ENCODE measurements at places on chromosomes 13 and 19.

DNA sequence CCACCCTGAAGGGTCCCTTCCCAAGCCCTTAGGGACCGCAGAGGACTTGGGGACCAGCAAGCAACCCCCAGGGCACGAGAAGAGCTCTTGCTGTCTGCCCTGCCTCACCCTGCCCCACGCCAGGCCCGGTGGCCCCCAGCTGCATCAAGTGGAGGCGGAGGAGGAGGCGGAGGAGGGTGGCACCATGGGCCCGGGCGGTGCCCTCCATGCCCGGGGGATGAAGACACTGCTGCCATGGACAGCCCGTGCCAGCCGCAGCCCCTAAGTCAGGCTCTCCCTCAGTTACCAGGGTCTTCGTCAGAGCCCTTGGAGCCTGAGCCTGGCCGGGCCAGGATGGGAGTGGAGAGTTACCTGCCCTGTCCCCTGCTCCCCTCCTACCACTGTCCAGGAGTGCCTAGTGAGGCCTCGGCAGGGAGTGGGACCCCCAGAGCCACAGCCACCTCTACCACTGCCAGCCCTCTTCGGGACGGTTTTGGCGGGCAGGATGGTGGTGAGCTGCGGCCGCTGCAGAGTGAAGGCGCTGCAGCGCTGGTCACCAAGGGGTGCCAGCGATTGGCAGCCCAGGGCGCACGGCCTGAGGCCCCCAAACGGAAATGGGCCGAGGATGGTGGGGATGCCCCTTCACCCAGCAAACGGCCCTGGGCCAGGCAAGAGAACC lies 1.5 kb downstream of the EGLN2 start:
- no peak for DNase-seq

DNA sequence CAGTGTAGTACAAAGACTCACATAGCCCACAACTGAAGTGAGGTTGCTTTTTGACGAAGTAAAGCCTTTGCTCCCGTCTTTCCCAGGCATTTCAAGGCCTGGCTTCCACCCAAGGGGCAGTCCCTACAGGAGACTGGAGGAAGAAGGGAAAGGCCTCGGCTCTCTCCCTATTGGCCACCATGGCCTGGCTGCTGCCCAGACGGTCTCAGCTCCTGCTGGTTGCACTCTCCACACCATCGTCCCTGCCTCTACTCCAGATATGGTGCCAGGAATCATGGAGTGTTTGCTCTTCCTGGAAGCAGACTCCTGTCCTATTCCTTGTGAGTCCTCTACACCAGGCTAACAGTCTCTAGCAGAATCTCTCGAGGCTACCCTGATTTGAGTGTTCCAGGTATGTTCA lies 124.1 kb upstream of the UQCRFS1 start:
- no peak for DNase-seq

DNA sequence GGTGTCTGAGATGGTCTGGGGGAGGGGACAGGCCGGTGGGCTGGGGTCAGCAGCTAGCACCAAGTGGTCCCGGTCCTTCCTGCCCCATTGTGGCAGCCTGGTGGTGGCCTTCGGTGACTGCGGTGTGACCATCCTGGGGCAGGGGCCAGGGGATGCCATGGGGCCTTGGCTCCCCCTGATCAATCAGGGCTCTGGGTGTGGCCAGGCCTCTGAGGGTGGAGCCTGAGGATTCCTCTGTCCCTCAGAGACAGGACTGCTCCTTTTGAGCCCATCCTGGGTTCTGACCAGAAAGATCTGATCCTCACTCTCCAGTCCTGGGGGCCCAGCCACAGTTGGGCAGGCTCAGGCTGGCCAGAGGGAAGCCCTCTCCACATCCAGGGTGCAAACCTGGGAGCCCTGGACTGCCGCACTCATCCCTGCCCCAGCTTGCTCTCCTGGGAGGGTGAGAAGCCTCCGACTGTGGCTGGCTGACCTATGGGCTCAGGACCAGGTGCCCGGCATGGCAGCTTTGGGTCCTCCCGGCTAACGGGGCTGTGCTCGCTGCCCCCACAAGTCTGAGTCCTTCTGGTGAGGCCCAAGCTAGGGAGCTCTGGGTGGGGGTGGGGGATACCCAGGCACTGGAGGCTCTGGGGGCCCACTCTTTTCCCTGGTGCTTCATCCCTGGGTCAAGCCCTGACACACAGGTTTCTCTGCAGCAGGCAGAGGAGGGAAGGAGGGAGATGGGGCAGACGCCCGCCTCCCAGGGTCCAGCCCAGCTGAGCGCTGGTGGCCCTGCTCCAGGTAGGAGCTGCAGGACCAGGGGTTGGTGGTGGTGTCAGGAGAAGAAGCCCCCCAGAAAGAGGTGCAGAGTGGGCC lies 59.5 kb downstream of the IER2 start:
- DNase-seq, result no peak

GRCh38 chr19:18438331-18439024 lies 545 bp upstream of the ISYNA1 start:
- DNase-seq, result no peak

DNA sequence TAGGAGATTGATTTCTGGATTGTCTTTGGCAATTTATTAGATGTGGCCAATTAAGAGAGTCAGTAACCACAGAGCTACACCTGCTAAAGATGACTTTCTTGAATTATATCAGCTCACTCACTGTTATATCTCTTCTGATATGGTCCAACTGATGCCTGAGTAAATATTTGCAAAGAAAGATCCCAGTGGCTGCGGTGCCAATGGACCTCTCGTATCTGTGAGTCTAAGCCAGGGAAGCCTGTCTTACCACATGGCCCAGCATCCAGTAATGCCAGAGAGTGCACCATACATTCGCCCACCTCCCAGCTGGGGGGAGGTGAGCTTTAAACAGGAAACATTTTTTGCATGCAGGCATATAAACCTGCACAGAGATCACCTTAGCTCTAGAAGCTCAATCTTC lies 82.7 kb upstream of the SLC15A1 start:
- DNase-seq, result no peak

DNA sequence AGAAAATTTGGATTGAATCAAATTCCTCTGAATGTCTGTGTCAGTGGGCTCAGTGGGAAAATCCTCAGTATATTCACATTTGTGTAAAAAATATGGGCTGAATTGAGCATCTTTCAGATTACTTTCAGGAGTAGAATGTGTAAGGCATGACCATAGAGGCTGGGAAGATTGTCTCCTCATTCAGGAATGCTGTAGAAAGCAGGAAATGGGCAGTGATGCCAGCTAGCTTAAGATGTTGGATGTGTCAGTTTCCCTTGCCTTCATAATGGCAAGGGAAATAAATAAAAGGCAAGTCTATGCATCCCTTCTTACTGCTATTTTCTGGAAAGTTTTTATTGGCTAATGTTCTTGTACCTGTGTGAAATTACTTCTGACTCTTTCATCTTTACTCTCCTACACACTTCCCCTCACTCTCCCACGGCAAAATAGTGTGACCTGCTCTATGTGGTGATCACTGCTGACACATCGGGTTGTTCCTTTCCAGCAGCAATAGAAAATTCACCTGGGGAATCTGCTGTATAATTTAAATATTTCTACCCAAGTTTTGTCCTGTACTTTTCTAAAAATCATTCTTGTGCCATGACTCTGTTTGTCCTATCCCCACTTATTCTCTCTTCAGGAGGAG lies 103.2 kb downstream of the LMO7 start:
- no peak for DNase-seq

DNA sequence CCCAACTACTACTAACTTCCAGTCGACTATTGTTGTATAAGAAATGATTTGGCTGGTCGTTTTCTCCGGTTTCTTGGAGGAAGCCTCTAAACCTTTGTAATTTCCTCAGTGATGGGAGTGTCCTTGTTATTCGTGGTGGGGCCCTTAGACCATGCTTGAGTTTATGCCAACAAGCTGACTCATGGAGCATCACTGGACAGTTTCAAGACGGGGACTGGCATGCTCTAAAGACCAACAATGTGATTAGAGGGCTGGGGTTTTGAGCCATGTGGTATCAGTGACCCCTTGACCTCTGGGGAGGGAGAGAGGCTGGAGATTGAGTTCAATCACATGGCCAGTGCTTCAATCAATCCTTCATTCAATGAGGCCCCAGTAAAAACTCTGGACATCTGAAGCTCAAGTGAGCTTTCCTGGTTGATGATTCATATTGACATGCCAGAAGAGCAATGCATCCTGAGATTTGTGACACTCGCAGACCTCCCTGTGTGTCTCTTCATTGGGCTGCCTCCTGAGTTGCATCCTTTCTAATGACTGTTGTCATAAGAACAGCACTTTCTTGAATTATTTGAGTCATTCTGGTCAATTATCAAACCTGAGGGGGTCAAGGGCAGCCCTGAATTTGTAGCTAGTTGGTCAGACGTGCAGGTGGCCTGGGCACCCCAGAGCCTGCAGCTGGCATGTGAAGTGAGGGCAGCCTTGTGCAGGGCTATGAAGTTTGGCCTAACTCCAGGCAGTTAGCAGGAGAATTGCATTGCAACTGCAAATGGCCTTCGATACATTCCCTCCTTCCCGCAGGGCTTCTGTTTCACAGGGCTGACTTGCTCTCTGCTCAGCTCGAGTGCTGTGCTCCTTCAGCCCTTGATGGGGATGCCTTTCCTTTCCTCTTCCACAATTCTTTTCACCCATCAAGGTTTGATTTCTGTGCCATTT lies 246.5 kb downstream of the FGF9 start:
- no peak for DNase-seq

DNA sequence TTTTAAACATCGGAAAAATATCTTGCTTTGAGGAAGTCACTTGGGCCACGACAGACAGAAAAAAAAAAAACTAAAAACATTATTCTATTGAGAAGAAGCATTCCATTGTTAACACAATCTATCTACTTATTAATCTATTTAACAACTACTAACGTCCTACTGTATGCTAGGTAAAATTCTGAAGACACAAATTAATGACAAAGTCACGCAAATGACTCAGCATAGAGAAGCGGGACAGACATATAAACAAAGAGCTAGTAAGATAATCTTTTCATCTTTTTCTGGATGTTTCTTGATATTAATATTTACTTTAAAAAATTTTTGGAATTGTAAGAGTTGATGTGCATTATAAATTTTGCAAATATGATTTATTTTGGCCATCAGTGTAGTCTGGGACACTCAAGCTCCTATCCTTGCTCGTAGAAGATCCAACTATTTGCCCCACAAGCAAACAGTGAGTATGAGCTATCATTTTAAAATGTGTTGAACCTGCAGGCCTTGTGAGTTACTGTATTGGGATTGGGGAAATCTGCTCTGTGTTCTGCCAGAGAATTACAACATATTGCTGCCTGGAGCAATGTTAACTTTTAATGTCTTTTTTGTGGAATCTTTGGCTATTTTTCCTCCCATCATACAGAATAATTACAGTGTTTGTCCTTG lies 109.1 kb downstream of the PCDH9 start:
- no peak for DNase-seq

All from progenitor cell of endocrine pancreas (in vitro differentiated cells).